ENCODE measurements at places on chromosomes 6 and 20.

DNA sequence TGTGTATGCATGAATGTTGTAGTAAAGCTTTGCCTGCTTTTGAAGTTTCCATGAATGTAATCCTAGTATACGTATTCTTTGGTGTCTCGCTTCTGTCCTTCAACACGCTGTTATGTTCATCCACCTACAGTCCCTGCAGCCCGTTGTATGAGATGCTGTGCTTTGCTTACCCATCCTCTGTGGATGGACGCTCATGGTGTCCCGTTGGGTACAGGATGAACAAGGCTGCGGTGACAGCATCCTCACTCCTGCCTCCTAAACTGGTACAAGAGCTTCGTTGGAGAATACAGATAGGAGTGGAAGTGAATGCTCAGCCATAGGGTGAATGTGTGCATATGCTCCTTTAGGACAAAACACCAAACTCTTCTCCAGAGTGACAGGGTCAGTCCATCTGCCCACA is 366.2 kb downstream of the ZFAND3 start:
- DNase-seq, result no peak

DNA sequence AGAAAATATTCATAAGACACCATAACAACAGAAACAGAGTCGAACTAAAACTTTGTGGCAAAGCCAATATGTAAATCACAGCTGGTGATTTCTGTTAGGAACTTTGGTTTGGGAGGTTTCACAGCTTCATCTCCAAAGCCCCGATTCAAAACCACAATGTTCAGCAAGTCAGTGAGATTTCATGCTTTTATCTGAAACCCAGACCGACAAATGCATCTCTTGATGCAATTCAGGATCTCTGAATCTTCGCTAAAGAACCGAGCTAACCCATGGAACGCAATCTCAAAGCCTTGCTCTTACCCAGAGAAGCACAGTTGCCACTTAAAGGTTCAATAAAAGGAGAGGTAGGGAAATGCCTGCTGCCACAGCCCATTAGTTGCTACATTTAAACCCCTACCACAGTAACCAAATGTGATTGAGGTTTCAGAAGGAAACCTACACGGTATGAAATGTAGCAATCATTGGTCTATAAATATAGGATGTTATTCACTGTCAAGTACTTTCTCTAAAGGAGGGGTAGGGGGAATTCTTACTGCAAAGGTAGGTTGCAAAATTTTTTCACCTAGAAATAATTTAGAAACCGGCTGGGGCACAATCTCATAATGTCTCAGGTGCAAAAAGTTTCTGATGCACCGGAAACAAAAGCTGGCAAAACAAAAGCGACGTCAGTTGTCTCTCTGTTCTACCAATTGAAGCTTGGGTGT is 381.0 kb upstream of the ARID1B start:
- no peak for DNase-seq

- no peak for DNase-seq
Observed at GRCh38 chr20:5863040-5863833, 87.1 kb downstream of the TRMT6 start.

DNA sequence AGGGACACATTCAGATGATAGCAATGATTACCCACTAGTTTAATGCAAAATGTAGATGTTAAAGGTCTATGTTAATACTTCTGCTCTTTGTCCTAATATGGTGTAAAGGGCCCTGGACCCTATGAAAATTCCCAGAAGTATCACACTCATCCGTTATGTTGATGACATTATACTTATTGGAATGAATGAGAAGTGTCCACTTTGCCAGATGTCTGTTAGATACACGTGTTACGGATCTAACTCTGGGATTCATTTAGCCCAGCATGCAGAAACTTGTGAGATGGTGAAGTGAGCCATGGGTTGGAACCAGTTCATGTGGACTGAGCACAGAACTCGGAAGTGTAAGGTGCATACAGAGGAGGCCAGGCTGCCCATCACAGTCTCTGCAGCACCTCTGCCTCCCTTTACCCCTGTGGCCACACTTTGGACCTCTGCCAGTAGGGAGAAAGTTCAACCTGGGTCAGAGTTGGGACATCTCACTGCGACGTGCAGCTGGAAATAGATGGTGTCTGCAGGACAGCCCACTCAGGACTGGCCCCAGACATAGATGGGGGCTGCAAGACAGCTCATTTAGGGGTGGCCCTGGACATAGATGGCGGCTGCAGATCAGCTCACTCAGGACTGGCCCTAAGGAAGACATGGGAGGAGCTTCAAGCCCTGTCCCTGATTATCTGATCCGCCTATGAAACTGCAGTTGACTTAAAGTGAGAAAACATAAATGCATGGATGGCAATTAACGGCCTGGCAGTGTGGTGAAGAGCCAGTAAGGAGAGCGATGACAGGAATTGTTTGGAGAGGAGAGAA is 71.2 kb upstream of the THBS2 start:
- no peak for DNase-seq

- no peak for DNase-seq
Observed at GRCh38 chr20:64242797-64243475, 12.6 kb upstream of the PCMTD2 start.

DNA sequence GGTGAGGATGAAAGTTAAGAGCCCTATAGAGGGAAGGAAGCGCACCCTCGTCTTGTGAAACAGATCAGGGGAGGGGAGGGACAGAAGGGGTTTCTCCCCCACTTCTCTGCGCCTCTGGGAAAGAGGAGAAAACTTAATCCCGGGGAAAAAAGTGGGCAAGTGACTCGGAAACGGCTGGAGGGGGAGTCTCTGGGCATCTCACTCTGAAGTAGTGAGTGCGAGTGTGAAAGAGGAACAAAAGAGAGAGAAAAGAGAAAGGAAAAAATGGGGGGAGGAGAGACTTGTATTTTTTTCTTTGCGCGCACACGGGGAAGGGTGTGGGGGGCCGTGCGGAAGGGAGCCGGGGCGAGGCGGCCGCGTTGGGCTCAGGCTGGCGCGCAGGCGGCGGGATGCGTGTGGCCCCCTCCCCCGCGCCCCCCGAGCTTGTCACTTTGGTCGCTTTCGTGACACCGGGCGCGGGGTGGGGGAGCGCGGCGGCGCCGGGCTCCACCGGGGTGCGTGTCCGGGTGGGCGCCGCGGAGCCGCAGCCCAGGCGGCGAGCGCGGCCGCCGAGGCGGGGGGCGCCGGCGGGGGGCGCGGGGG is 454 bp downstream of the L3MBTL3 start:
- peak; percentile 15 for DNase-seq

- DNase-seq, result no peak
Observed at GRCh38 chr20:52899041-52899608, 73.0 kb upstream of the TSHZ2 start.

DNA sequence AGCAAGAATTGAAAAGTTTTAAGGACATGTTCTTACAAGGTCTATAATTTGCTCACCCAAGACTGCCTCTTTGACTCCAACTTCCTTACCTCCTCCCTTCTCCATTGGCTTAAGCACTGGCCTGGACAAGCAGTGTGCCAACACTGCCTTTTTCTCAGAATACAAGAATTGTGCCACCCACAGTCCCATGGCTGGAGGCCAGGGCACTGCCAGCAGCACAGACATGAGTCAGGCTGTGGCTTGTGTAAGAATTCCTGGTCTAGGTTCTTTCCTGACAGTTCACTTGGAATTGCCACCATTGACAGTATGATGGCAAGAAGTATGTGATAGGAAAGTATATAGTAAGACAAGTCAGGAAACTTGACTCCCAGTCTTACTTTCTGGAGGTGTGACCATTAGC is 202.7 kb upstream of the MARCKS start:
- DNase-seq, result no peak

DNA sequence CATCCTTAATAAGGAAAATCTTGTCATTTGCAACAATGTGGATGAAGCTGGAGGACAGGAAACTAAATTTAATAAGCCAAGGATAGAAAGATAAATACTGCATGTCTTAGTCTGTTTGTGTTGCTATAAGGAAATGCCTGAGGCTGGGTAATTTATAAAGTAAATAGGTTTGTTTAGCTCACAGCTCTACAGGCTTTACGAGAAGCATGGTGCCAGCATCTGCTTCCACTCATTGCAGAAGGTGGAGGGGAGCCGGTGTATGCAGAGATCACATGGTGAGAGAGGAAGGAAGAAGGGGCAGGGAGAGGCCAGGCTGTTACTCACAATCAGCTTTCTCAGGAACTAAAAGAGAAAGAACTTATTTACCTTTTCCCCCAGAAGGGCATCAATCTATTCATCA is 118.9 kb upstream of the SMLR1 start:
- no peak for DNase-seq

DNA sequence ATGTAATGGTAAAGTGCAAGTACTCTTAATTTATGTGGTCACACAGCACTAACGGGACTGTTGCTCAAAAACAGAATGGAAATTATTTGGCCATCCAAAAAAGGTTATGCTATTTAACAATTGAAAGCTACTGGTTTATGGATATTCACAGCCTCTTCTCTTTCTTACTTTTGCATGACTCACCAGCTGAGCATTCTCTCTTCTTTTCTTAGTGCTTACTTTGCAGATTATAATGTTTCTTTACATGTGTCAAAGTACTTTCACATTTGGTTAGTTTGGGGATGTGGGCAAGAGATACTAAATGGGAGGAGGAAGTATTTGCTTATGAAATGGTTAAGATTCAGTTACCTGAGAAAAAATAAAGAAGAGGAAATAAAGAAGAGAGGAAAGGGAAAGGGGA is 610.5 kb downstream of the HTR1B start:
- no peak for DNase-seq

DNA sequence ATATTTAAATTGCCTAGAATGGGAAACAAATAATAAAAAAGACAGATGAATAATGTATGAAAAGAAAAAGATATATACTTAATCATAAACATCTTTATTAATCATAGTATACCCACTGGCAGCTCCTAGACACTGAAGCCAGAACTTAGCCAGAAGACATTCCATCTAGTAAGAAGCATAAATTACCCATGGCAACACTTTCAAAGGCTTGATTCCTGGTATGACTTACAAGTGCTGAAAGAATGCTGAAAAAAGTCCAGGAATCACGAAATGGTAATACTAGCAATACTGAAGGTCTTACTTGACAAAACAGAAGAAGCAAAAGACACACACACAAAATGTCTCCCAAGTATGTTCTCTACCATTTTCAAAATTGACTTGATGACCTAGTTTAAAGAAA is 38.0 kb downstream of the RWDD2A start:
- DNase-seq, result no peak

GRCh38 chr6:18400831-18401446 is 13.8 kb downstream of the RNF144B start:
- no peak for DNase-seq

Measured in stimulated activated CD8-positive, alpha-beta memory T cell treated with anti-CD3 and anti-CD28 coated beads, Interleukin-12 subunit alpha, Interleukin-12 subunit beta, amount 100 ng/mL, for 1 hour (primary cell).